ENCODE measurements at places on chromosomes 16 and 17.

- no peak for DNase-seq
These were observed 110.8 kb downstream of the CNTNAP4 start for GRCh38 chr16:76387994-76388393.

DNA sequence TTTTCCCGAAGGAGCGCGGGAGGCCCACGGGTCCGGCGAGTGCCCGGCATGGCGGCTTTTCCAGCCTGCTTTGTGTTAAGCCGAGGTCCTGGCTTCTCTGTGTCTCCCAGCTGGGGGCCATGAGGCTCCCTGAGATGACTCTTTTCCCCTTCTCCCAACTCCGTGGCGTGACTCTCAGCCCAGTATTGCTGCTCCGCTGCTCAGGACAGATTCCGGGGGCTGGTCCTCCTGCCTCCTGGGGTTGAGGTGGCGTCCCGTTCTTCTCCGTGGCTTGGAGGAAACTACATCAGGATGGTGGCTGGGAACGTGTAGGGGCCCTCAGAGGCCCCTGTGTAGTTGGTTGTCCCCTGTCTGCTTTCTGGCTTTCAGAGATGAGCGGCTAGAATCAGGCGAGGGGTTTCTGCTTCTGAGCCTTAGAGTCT is 951 bp downstream of the GPS1 start:
- no peak for DNase-seq

- DNase-seq, result peak; percentile 46
These were observed 873 bp downstream of the USP10 start for GRCh38 chr16:84700446-84701300.

DNA sequence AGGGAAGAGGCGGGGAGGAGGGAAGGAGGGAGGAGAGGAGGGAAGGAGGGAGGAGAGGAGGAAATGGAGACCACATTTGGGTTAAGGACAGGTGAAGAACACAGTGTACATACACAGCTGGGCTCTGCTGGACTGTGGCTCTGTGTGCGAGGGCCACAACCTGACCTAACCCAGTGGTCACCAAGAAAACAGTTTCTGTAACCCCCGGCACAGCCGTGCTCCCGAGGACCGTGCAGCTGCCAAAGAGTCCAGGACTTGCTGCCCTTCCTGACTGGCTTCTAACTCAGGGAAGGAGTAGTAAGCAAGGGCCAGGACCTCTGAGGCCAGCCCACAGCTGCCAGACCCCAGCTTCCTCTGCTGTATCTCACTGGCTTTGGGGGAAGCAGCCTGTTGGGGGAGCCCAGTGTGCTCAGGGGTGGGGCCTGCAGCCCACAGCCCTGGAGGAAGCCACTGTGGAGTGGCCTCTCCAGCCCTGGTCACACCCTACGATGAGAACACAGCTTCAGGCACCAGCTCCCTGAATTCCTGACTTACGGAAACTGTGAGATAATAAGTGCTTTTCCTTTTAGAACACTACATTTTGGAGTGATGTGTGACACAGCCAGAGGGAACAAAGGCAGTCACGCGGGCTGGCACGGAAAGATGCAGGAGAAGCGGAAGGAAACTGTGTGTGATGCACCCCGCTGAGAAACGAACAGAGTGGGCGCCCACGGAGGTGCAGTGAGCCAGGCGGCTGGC is 32.3 kb downstream of the SLC7A5 start:
- peak; percentile 92 for DNase-seq

GRCh38 chr16:52308051-52308450 is 238.9 kb downstream of the TOX3 start:
- no peak for DNase-seq

DNA sequence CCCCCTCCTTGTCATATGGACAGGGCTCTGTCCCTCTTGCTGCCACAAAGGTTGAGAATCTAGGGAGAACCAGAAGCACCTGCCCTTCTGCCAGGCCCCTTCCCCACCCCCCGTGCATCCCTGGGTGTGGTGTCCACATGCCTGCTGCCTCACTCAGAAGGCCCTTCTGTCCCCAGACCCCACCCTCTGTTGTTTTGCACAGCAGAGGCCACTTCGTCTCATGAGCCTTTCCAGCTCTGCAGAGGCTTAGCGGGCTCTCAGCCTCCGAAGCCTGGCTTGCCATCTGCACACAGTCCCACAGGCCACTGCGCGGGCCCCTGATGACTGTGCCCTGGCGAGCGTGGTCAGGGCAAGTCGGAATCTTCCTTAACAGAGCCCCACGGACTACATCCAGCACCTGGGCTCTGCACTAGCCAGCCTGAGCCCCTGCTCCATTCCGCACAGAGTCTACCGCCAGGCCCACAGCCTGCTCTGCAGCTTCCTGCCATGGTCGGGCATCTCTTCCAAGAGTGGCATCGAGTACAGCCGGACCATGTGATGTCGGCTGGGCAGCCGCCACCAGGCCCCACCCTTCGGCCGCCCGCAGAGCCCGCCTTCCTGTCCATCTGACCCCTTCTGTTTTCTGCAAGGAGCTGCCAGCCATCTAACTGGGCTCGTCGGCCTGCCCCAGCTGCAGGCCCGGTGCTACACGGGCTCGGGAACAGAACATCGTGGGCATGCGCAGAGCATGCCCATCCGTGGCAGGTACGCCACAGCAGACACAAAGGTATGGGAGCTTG is 10.8 kb downstream of the C16orf90 start:
- no peak for DNase-seq

DNA sequence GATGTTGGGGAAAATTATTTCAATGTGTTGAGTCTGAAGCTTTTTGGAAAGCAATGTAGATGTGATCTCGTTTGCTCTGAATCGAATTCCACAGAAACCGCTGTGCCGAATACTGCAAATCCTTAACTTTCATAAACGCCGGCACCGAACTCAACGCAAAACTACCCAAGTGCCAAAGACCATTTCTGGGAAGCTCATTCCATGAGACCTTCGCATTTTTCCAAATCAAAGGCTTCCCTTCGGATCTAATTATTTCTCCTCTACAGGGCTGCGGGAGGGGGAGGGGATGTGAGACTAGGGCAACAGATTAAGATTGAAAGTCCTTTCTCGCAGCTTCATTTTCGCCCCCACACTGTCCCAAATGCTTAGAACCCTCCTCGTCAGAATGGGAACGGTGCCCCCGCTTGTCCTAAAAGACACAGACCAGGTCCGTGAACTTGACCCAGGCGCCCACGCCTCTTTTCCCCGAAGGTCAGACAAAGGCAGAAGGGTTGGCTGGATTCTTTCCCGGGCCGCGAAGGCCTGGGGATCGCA is 4.0 kb downstream of the PRAC1 start:
- DNase-seq, result peak; percentile 8

- DNase-seq, result no peak
These were observed 19.7 kb downstream of the ADGRG1 start for GRCh38 chr16:57648125-57648524.

DNA sequence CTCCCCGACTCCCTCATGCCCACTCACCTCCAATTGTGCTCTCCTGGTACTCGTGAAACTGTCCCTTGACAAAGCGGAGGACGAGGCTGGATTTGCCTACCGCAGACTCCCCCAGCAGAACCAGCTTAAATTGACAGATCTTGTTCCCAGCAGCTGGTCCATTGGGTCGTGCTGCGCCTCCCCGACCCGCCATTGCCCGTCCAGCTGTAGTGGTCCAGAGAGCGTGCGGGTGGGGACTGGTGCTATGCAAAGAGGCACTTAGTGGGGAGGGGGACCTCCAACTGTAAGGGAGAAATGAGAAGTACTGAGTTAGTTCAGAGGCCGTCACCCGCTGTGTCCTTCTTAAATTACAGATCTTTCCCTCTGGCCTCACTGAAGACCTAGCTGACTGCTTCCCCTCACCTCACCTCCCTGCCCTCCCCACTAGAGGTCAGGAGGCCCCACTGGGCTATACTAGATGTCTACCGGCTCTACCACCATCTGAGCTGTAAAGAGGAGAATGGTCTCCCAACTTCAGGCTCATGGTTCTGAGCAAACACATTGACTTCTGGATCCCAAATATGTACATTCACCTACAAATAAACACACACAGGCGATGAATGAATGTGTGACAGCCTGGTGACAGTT is 7.8 kb downstream of the HSPB9 start:
- no peak for DNase-seq

- no peak for DNase-seq
These were observed 7.8 kb upstream of the ZNF200 start for GRCh38 chr16:3242709-3243108.
